GM23248 (cell line): ENCODE measurements at places on chromosomes 5 and 9. TPM values are rescaled to one million over a fixed set of nuclear protein-coding genes. Genes with fewer than 3 reads are reported as not detected.

- no peak for DNase-seq
Measured at GRCh38 chr9:2615497-2615896, 6.1 kb upstream of the VLDLR start.

GRCh38 chr5:178778919-178779318, 48.5 kb upstream of the ZNF354A start:
- DNase-seq: no peak

- DNase-seq: no peak
Measured at GRCh38 chr9:70398145-70398556, 16.3 kb downstream of the KLF9 start.

GRCh38 chr9:91346644-91347043, 15.1 kb downstream of the AUH start:
- DNase-seq: peak; percentile 13

- DNase-seq: peak; percentile 51
Measured at GRCh38 chr5:75050415-75050814, 1.9 kb downstream of the GCNT4 start.

DNA sequence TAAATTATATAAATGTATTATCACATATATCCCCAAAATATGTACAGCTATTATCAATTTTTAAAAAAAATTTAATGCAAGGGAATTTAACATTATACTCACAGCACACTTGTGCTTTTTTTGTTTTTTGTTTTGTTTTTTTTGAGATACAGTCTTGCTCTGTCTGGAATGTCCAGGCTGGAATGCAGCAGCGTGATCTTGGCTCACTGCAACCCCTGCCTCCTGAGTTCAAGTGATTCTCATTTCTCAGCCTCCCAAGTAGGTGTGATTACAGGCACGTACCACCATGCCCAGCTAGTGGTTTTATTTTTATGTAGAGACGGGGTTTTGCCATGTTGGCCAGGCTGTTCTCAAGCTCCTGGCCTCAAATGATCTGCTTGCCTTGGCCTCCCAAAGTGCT, 58.3 kb downstream of the GLIS3 start:
- DNase-seq: no peak

GRCh38 chr5:169921949-169922348, 58.3 kb downstream of the INSYN2B start:
- DNase-seq: no peak

GRCh38 chr5:107925200-107925599, 254.5 kb upstream of the EFNA5 start:
- DNase-seq: no peak

GRCh38 chr5:170986598-170986997, 124.8 kb downstream of the RANBP17 start:
- peak; percentile 31 for DNase-seq

DNA sequence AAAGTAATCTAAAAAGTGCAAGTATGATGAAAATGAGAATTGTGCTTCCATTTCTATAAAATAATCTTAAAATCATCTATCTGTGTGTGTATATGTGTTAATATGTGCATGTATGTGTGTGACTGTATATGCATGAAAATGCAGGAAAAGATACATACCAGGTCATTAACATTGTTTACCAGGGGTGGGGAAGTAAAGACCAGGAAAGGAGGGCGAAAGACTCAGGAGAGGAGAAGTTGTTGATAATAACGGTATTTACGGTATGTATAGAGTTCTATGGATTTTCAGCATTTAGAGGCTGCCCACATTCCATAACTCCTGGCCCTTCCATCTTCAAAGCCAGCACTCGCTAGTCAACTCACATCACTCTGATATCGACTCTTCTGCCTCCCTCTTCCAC, 111.0 kb upstream of the SPDL1 start:
- no peak for DNase-seq

DNA sequence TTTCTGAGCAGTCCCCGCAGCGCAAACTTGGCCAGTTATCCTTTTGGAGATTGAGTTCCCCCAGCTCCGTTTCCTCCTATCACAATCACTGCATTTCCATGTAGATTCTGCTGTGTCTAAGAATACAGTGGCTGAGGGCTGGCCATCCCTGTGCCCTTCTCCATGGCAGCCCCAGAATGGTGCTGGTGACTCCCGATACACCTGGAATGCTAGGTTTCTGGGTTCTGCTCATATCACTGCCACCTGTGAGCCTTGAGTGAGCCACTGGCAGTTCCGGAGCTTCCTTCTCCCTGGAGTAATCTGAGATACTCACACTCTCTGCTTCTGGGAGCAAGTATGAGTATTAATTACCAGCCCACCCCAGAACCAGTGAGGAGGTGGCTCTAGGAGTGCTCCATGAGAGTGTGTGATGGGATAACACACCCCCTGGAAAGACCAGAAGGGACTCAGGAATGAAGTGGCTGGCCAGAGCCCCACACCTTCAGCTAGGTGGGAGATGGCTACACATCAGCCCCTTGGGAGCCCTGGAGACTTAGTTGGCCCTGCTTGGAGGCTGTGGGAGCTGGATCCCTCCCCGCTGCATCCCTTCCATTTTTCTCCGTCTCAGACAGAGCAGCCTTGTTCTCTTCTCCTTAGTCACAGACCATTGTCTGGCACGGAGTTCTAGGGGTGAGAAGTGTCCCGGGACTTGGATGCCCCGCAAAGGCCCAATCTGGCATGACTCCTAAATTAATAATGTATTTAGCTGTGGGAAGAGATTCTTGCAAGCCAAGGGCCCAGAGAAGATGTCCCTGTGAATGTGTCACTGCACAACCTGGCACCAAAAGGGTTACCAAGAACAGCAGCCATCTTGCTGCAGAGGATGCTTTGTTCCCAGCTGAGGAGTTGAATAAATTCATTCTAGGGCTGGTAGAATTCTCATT, 4.9 kb downstream of the PCDHGC5 start:
- DNase-seq: peak; percentile 86

DNA sequence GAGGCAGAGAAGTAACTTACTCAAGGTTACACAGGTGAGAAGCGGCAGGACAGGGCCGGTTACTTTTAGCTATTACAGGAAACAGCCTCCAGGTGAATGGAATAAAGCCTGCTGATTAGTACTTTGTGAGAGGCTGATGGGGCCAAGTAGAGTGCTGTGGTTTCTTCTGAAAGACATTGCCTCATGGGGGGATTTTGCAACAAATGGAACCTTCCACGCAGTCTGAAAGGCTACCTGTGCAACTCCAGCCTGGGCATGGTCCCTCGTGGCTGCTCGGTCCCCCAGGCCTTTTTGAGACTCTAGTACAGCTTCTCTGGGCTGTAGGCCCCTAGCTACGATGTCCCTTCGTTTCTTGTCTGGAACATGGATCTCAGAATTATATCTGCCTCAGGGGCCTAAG, 2.0 kb downstream of the TMEM268 start:
- DNase-seq: no peak

GRCh38 chr9:77455312-77455927, 192.7 kb downstream of the GNA14 start:
- DNase-seq: peak; percentile 39

DNA sequence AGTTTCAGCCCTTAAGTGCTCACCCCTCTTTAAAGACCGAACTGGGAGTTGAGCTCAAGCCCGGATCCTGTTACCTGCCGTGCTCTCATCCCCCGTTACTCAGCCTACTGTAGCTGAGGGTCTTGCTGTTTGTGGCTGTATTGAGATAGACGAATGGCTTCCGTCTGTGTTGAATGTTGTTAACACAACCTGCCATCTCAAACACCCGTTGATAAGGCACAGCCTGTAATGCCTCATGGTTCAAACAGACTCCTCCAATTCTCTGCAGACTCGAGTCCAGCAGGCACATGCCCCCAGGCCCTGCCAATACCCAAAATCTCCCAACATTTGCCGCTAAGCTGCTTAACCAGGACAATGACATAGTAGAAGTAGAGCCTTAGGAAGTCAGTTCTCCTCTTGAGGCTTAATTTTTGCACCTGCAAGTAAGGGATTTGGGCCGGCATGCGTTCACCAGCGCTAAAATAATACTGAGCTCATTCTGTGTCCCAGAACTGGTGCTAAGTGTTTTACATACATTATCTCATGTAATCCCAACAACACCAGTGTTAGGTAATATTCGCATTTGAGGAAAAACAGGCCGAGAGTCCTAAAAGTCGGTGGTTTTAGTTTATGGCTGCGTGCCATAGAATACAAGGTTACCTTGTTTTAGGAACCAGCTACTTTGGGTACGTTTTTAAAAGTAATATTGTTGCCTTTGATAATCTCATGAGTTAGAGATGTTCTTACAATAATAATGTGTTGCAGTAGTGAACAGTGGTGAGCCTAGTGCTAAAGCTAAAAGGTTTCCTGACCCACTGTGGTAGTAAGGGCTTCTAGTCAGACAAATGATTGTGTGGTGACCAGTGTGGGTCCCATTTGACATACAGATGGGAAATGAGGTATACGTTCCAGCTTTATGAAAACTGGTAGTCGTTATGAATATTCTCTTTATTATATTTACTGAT, 1.5 kb upstream of the RFX3 start:
- DNase-seq: peak; percentile 47

- DNase-seq: peak; percentile 65
Measured at GRCh38 chr9:114157516-114158176, 2.3 kb downstream of the COL27A1 start.

DNA sequence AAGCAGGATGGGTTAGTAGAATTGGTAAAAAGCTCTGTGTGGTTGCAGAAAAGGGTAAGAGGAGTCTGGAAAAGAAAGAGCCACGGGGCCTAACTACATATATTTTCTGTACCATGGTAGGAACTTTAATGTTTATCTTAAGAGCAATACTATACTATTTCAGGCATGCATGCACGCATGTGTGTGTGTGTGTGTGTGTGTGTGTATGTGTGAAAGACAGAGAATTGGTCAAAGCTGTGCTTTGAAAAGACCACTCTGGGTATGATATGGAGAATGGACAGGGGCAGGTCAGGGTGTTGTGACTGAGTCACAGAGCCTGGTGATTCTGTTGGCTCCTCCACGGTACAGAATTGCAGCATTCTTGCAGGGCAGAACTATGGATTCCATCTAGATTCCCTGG, 339.3 kb downstream of the SLIT3 start:
- DNase-seq: no peak

DNA sequence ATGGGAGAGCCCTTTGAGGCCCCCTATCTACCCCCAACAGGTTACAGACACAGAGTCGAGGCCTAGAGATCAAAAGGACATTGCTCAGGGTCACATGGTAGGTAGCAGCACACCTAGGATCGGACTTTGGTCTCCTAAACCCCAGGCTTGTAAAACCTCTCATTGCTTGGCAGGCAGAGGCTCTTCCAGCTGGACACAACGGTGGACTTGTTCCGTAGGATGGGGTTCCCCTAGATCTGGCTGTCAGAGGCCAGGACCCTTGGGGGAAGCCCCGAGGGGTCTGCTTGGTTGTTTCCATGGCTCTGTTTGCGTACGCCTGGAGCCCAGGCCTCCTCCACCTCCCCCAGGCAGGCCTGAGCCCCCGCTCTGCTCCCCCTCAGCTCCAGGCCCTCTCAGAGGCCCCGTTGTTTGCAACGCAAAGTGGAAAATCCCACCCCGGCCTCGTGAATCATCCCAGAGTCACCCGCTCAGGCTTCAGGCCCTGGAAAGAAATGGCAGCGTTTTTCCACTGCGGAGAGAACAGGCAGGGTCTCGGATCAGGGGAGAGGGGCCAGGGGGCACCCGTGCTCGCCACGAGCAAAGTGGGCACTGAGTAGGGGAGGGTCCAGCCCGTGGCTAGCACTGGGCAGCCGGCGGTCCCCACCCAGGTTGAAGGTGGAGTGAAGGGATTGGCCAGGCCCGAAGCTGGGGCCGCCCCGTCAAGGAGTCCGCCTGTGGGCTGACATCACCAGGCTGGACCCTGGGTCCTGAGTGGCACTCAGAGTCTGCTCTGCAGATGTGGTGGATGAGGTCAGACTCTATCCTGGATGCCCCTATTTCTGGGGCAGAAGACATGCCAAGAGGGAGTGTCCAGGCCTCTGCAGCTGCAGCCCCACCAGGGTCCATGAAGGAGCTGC, 19.8 kb downstream of the COL27A1 start:
- DNase-seq: peak; percentile 77

- DNase-seq: peak; percentile 32
Measured at GRCh38 chr5:54275361-54275760, 35.0 kb downstream of the ARL15 start.

DNA sequence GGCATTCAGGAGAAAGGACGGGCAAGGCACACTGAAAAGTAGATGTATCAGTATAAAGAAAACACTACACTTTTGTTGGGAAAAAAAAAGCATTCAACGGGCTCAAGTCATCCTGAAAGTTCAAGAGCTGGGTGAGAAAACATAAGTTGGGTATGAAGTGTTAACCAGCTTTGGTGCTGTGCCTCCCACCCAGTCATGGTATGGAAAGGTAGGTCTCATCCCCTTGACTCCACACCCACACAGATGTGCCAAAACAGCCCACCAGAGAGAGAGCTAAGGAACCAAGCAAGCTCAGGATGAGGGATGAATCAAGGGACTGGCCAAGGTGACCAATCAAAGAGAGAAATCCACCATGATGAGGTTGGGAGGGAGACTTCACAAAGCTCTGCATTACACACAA, 54.7 kb downstream of the ESM1 start:
- no peak for DNase-seq

SHOC1 gene
- polyA plus RNA-seq: 0.09 and 0.11 TPM in 2 replicates

FOXD4L4 gene
- polyA plus RNA-seq: not detected in 2 replicates

TCF7 gene
- polyA plus RNA-seq: 2.4 and 2.7 TPM in 2 replicates

BNC2 gene
- polyA plus RNA-seq: 13.8 and 15.1 TPM in 2 replicates

PDGFRB gene
- polyA plus RNA-seq: 155 and 163 TPM in 2 replicates

PLPPR1 gene
- not detected in 2 replicates for polyA plus RNA-seq

CYLC2 gene
- not detected in 2 replicates for polyA plus RNA-seq

PCDHB6 gene
- polyA plus RNA-seq: 0.10 and 0.25 TPM in 2 replicates

GPX3 gene
- polyA plus RNA-seq: 4.2 and 4.4 TPM in 2 replicates

PCDHGA7 gene
- 0.84 and 1.1 TPM in 2 replicates for polyA plus RNA-seq

EQTN gene
- not detected in 2 replicates for polyA plus RNA-seq

IFNA21 gene
- polyA plus RNA-seq: not detected in 2 replicates
